ENCODE measurements at places on chromosomes 7 and 10.

DNA sequence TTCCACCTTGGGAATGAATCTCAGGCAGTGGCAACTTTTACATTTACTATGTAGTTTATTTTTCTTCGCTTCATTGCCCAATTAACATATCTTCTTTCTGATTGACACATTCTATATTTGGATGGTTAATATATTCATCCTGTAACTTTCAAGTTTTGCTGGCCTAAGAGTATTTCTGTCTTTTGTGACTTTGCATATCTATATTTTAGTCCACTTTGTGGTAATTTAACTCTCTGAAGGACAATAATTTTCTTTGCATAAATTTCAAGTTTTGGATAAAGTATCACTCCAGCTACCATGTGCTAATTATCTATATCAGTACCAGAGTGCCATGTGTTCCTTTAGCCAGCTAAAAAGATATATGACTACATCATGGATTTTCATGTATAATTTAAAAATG, 151.5 kb upstream of the KAT6B start:
- no peak for DNase-seq

GRCh38 chr10:85147346-85148250, 819.2 kb downstream of the CCSER2 start:
- DNase-seq, result no peak

- DNase-seq, result no peak
Measured at GRCh38 chr7:27173956-27174873, at the start of gene HOXA10. HOXA10 (minus strand) TSS chr7:27174320; CDS start chr7:27174306, 14 bp downstream.

GRCh38 chr7:102426268-102427018, 6.9 kb upstream of the ORAI2 start:
- DNase-seq, result peak; percentile 77

DNA sequence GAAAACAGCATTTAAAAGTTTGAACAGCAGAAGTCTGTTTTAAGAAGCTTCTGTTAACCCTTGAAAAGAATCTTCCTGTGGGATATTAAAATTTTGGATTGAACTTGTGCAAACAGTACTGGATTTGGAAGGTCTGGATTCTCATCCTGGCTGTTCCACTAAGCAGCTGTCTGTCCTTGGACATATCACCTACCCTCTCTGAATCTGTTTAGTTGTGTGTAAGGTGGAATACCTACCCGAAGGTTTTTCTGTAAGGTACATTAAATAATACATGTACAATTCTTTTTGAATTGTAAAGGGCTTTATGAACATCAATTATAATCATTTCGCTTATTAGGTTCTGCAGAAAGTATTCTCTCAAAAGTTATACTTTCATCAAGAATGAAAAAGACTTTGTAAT, 2.2 kb downstream of the PDCD4 start:
- DNase-seq, result no peak

DNA sequence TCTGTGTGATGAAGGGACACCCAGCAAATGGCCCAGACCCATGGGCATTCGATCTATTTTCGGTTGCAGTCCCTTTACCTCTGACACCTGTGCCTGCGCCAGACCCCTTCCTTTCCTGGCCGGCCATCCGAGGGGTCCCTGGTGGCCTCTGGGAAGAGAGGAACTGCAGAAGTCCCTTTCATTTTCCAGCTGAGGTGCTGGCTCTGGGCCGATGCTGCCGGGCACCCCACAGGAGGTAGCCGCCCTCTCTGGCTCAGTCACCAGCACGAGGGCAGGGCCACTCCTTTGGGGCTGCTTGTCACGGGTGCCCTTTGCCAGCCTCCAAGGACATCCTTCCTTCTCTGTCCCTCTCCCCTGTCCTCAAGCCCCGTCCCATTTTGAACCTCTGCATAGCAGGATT, 4.2 kb upstream of the ELN start:
- no peak for DNase-seq

GRCh38 chr10:63294781-63295180, 161.7 kb downstream of the NRBF2 start:
- no peak for DNase-seq

- DNase-seq, result no peak
Measured at GRCh38 chr10:117743509-117743908, 201.0 kb downstream of the EMX2 start.

DNA sequence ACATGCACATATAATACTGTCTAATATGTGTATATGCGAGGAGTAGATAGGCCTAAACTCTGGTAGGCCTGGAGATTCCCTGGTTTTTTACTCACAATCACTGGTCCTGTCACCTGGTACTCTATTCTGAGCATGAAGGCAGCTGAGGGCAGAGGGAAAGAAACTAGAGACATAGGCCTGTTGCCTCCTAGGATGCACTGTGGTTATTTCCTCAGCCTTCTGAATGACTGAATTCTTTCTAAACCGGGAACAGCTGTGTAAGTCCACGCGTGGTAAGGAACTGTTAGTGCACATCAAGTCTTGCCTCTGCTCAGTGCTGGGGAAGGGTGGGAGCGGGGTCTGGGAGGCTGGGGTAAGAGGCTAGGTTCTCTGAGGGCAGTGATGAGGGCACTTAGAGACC, 7.7 kb downstream of the KAZALD1 start:
- DNase-seq, result no peak

DNA sequence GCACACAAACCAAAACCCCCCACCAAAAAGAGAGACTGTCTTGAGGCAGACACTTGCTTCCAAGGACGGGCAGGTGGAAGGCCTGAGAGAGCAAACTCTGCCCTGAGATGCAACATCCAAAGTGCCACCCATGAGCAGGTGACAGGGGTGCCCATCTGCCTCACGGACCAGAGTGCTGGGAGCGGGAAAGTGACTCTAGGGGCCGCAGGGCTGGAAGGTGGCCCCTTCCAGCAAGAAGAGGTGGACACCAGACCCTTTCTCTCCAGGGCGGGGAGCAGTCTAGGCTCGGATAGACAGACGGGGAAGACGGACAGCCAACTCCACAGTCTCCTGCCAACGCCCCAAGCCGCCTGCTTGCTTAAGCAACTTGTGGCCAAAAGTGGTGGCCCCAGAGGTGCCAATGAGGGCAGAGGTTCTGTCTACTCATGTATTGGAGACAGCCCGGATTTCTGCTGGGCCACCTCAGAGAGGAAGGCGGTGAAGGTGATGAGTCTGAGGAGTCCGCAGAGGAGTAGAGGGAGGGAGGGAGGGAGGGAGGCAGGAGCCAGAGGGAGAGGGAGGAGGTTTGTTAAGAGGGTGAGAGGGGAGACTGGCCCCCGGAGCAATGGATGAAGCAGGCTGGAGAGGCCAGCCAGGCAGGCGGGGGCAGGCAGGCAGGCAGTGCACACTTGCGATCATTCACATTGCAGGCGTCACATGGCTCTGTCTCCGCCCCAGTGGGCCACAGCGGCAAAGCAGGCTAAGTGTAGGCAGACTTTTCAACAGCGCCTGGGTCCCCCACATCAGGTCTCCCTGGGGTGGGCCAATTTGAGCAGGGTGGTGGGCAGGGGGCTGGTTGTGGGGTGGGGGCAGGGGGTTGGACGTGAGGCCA, 65.6 kb downstream of the SLC29A4 start:
- no peak for DNase-seq

- no peak for DNase-seq
Measured at GRCh38 chr7:54546081-54546985, 4.2 kb downstream of the VSTM2A start.

- DNase-seq, result no peak
Measured at GRCh38 chr10:118057361-118057760, 10.6 kb upstream of the RAB11FIP2 start.

DNA sequence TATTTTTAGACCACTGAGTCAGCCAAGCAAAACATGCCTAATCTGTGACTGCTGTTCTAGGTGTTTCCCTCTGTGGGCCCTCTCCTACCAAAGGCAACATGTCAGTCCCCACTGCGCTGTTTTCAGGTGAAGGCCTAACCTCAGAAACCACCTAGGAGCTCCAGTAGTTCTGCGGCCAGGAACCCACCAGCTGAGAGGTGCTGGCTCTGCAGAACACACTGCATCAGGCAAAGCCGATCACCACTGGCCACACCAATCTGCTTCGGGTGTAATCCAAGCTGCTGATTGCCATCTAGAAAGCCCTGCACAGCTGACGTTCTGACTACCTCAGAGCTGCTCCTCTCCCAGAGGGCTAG, 14.9 kb downstream of the CAMK2G start:
- DNase-seq, result no peak

GRCh38 chr7:123643495-123644441, 11.9 kb upstream of the LMOD2 start:
- DNase-seq, result no peak

GRCh38 chr10:48224979-48225560, 49.4 kb downstream of the FRMPD2 start:
- no peak for DNase-seq

- peak; percentile 53 for DNase-seq
Measured at GRCh38 chr10:48658243-48658974, 26.3 kb upstream of the WDFY4 start.

GRCh38 chr7:74356589-74357315, 67.5 kb downstream of the CLIP2 start:
- DNase-seq, result no peak

- no peak for DNase-seq
Measured at GRCh38 chr7:33745934-33746333, 159.4 kb upstream of the BMPER start.

- no peak for DNase-seq
Measured at GRCh38 chr7:94133460-94133859, 129.3 kb upstream of the BET1 start.

GRCh38 chr7:159004411-159004810, 140.3 kb downstream of the VIPR2 start:
- peak; percentile 44 for DNase-seq

DNA sequence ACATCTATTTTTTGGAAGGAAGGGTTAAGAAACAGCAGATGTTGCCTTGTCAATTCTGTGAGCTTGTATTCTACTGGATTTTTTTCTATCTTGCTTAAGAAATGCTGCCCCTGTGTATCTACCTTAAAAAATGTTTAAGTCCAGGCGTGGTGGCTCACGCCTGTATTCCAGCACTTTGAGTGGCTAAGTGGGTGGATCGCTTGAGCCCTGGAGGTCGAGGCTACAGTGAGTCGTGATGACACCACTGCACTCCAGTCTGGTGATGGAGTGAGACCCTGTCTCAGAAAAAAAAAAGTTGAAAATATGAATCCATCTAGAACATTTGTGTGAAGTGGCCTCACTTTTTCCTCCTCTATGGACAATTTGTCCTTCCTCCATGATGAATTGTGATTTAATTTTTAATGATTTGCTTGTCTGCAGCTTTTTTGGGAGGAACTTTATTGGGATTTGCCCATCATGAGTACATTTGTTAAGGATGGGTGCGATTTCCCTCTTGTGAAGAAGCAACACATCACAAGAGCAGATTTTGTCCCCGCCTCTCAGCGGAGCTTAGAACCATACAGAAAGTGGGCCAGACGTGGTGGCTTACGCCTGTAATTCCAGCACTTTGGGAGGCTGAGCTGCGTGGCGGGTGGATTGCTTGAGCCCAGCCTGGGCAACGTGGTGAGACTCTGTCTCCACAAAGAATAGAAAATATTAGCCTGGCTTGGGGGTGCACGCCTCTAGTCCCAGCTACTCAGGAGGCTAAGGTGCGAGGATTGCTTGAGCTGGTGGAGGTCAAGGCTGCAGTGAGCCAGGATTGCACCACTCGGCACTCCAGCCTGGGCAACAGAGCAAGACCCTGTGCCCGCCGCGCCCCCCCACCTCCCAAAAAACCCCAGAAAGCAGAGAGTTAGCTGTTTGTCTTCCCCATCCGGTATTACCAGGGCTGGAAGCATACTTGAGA, 57.7 kb downstream of the DNAJB6 start:
- no peak for DNase-seq

GRCh38 chr7:140223515-140224221, 46.9 kb upstream of the KDM7A start:
- no peak for DNase-seq

- DNase-seq, result no peak
Measured at GRCh38 chr10:8616166-8616565, 561.7 kb downstream of the GATA3 start.

DNA sequence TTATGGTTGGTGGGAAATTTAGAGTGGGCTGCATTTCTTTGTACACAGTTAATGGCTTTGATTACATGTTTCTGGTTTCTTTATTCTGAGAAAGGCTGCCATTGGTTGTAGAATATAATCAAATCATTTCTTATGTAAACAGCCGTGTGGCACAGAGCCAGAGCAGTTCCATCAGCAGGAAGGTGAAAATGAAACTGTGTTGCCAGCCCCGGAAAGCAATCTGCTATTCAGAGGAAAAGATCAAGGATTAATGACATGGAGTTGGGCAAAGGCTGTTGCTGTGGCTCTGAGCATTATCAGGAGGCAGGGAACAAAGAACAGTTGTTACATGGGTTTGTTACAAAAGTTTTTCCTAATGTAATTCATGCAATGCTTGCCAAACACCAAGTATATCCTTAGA, 74.2 kb upstream of the ZNF716 start:
- DNase-seq, result no peak

DNA sequence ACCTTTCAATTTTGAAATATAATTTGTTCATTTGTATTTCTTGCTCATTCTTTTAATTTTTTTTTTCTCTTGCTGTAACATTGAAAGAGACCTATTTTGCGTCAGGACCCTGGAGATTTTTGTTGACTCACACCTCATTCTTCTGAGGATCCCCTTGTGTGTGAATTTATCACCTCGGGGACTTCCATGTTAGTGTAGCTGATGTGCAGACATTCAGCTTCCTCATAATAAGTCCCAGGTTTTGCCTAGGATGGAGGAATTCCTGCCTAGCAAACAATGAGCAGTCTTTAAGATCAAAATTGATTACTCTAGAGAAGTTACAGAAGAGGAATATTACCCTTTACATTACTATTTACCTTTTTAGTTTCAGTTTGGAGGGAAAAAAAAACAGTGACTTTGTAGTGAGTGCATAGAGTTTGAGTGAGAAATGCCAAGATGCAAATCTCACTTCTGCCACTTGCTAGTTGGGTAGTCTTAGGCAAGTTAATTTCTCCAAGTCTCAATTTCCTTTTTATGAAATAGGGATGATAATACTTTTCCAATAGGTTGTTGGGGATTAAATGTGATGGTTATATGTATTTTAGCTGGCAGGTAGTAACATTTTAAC, 14.3 kb downstream of the TES start:
- no peak for DNase-seq

- DNase-seq, result peak; percentile 2
Measured at GRCh38 chr10:35563261-35563891, 41.8 kb upstream of the GJD4 start.

- no peak for DNase-seq
Measured at GRCh38 chr10:82267014-82267413, 392.0 kb downstream of the NRG3 start.

DNA sequence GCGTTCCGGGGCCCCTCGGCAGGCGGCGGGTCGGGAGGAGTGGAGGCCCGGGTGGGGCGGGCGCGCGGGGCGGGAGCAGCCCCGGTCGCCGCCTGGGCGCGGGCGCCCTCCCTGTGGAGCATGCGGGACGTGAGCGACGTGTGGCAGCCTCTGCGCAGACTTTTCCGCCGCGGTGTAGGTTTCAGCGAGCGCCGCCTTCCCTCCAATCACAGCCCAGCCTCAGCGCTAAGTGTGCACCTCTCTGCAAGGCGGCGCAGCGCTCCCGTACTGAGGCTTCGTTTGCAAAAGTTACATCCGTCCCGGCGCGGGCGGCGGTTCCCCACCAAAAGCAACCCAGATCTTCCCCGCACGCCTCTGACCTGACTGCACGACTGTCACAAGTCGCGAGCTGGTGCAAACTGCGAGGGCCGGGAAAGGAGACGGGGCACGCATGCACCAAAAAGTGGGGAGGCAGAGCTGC, 1.2 kb upstream of the PFKFB3 start:
- peak; percentile 87 for DNase-seq

Data from stimulated activated CD4-positive, alpha-beta T cell treated with anti-CD3 and anti-CD28 coated beads, Interleukin-15, amount 100 ng/mL, for 48 hours (primary cell).